ENCODE measurements at places on chromosomes 13 and 19.

- DNase-seq: no peak
Measured at GRCh38 chr13:107999751-108000150, 215.6 kb downstream of the LIG4 start.

- no peak for DNase-seq
Measured at GRCh38 chr19:18253130-18253529, 21.1 kb downstream of the IQCN start.

- DNase-seq: no peak
Measured at GRCh38 chr13:65889368-65889767, 1340.8 kb downstream of the PCDH9 start.

GRCh38 chr13:110337247-110337646 lies 30.2 kb downstream of the COL4A2 start:
- no peak for DNase-seq

GRCh38 chr19:10001899-10002298 lies 8.4 kb downstream of the COL5A3 start:
- DNase-seq: no peak

GRCh38 chr19:33622809-33623511 lies 1.2 kb downstream of the CHST8 start:
- no peak for DNase-seq

DNA sequence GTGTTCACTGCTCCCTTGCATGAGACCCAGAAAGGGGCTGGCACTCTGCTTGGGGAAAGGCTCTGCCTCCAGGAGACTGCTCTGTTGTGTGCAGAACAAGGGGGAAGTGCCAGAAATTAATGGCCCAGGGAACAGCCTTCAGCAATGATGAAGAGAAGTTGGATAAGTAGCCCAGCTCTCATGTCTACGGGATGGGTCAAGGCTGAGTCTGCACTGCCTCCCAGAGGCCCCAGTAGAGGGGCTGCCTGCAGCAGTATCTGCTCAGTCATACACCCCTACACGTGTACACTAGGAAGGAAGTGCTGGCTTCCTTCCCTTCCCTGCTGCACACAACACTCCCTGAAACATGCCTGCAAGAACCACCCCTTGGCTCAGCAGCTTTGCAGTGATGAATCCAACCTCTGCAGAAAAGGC lies 54.6 kb upstream of the URI1 start:
- DNase-seq: no peak

DNA sequence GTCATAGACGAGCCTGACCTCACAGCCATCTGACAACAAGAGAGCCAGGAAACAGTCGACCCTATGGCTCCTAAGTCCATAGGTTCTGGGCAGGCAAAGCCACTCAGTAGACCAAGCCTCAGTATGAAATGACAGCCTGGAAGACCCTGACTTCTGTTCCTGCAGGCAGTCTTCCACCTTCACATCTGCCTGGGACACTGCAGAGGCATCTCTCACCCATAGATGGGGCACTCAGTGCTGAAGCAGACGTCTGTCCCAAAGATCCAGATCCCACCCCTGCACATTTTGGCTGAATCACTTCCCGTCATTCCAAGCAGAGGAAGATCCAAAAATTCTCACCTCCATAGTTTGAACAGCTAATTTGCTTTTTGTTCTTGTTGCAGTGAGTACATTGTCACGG lies 139.3 kb upstream of the ZNF507 start:
- DNase-seq: no peak

- no peak for DNase-seq
Measured at GRCh38 chr19:52749780-52750179, 14.9 kb upstream of the ZNF611 start.

DNA sequence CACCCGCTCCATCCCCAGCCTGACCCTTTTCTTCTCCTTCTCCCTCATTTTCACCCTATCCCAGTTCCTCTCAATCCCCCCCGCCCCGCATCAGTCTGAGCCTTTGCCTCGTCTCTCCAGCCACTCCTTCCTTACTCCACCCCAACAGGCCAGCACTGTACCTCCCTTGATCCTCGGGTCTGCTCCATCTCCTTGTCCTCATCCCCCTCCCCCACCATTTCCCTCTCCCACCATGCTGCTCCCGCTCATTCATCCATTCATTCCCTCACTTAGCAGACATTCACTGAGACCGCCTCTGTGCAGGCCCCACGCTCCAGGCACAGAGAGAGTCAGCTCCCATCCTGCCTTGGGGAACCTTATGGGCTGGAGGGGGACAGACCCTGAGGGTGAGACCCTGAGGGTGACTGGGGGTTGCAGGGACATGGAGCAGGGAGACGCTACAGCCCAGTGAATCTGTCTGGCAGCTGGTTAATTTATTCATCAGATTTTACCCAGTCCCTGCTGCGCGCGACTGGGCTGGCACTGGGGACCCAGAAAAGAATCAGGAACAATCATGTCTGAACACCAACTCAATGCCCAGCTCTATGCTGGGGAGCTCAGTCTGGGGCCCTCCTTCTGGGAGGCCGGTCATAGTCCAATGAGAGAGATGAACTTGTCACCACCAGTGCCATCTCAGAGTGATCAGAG lies 881 bp downstream of the ARHGAP33 start:
- DNase-seq: no peak

GRCh38 chr13:101127741-101128353 lies 288.5 kb downstream of the NALCN start:
- no peak for DNase-seq

- no peak for DNase-seq
Measured at GRCh38 chr19:45515081-45515624, 7.9 kb downstream of the VASP start.

DNA sequence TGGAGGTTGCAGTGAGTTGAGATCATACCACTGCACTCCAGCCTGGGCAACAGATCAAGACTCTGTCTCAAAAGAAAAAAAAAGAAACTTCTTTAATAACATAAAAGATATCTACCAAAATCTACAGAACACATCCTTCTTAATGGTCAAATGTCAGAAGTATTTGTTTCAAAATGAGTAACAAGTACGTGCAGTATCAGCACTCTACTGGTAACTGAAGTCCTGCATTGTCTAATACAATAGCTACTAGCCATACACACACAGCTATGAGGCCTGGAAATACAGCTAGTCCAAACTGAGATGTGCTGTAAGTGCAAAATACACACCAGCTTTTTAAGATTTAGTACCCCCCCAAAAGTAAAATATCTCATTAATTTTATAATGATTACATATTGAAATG lies 88.1 kb downstream of the TSC22D1 start:
- no peak for DNase-seq

DNA sequence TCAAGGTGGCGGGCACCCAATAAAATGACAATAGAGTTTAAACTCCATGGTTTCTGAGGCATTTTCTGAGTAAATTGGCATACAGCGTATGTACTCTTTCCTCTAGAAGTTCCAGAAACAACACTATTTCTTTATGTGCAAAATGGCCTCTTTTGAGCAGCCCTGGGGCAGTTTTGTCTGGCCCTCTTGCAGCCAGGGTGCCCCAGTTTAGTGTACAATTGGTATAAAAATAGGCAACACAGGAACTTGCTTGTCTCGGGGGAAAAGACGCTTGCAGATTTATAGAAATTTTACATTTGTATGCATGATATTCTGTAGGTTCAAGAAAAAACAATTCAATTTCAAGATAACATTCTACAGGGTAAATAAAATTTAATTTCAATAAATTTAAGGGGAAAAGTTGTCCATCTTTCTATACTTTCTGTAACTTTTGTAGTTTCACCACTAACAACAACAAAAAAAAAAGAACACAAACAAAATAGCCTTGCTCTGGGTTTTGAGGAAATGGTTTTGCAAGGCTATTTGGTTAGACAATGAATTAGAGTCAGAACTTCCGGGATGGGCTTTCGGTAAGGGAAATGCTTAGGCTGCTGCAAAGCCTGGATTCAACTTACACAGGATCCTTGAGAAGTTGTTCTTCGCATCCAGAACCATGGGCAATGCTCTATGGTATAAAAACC lies 45.3 kb downstream of the LRCH1 start:
- DNase-seq: no peak

DNA sequence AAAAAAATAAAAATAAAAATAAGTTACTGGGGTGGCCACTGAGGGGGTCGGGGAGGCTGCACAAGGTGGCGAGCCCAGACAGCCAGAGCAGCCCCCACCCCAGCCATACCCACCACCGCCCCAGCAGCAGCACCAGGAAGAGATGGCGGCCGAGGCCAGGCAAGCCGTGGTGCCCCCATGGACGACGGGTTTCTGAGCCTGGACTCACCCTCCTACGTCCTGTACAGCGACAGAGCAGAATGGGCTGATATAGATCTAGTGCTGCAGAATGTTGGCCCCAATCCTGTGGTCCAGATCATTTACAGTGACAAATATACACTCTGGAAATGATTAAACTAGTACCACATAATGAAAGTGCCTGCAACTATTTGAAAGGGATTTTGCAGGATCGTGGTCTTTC lies 71.6 kb upstream of the ZDHHC20 start:
- no peak for DNase-seq

- DNase-seq: peak; percentile 48
Measured at GRCh38 chr19:37905946-37906868, at the start of gene WDR87. Gene WDR87, minus strand, starts transcription at chr19:37906594. Its CDS starts 8,355 bp downstream, at chr19:37898239.

DNA sequence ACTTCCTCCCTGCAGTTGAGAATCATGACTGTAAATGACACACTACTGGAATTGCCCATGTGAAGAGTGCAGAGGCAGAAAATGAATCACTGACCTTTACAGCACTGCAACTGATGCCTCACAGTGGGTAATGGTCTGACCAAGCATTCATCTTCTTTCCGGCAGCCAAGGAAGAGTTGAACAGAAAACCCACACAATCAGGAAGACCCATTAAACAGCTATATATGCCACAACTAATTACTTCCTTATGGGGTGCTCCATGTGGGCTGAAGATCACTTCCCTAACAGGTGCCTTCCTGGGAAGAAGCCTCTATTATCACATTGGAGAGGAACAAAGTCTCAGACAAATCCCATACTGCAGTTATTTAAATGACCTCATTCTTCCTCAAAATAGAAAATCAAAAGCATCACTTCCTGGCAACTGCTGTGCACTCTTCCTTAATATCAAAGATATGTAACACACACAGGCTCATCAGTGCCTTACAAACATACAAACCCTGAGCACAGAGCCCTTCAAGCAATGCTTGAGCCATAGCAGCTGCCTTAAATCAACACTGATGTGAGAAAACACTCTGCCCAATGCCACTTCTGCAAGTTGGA lies 45.8 kb downstream of the RUBCNL start:
- no peak for DNase-seq

DNA sequence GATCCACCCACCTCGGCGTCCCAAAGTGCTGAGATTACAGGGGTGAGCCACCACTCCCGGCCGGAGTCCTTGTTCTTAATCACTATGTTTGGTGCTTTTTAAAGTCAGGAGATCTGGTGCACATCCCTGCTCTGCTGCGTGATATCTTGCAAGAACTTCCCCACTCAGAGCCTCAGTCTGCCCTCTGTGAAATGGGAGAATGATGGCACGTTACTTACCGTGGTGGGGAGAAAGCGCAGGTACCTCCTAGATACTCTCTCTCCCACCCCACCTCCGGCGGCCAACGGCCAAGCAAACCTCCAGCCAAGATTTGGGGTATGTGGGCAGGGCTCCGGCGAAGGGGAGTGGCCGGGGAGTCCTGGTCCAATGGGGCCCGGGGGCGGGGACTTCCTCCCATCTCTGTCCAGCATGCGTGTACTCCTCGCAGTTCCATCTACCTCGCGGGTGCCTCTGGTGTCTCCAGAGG lies at the start of gene RYR1:
Gene RYR1 (plus strand): TSS at position 424 of the 466 bp plus-strand sequence. CDS start 139 bp downstream, outside the sequence.
- peak; percentile 74 for DNase-seq

- DNase-seq: no peak
Measured at GRCh38 chr19:18737337-18737953, 53.7 kb downstream of the COMP start.

GRCh38 chr13:40635315-40635995 lies 31.0 kb downstream of the FOXO1 start:
- DNase-seq: no peak

DNA sequence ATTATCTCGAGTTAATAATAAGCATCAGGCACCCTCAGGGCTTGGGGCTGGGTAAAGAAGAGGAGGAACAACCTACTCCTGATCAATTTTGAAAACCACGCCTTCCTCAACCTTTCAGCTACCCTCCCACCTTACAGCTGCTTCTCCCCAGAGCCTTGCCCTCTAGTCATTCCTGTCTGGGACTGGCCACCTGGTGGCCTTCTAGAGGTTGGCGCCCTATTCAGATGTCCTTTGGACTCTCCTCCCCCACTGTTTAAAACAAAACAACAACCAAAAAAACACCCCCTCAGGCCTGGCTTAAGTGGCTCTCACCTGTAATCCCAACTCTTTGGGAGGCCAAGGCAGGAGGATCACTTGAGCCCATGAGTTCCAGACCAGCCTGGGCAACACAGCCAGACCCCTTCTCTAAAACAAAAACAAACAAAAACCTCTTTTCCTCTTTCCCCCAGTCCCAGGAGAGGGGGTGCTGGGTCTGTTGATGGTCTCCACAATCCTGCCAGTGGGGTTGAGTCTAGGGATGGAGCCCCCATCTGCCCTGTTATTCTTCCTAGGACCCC lies 62.3 kb downstream of the CCDC70 start:
- DNase-seq: no peak

GRCh38 chr19:11887234-11887610 lies 360 bp upstream of the ZNF69 start:
- no peak for DNase-seq

DNA sequence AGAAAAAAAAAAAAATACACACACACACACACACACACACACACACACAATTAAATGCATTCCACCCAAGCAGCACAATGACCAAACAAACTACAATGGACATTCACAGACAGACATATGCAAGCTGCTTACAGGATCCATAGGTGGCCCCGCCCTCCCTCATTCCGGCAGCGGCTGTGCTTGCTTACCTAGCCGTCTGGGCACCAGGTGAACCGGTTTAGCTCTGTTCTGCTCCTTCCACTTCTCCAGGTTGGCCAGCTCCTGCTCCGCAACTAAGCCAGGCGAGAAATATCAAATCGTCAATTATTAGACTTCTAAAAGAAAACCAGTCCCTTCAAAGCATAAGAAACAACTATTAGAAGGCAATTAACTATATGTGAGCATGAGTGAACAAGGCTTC lies 23.1 kb downstream of the EPSTI1 start:
- no peak for DNase-seq

DNA sequence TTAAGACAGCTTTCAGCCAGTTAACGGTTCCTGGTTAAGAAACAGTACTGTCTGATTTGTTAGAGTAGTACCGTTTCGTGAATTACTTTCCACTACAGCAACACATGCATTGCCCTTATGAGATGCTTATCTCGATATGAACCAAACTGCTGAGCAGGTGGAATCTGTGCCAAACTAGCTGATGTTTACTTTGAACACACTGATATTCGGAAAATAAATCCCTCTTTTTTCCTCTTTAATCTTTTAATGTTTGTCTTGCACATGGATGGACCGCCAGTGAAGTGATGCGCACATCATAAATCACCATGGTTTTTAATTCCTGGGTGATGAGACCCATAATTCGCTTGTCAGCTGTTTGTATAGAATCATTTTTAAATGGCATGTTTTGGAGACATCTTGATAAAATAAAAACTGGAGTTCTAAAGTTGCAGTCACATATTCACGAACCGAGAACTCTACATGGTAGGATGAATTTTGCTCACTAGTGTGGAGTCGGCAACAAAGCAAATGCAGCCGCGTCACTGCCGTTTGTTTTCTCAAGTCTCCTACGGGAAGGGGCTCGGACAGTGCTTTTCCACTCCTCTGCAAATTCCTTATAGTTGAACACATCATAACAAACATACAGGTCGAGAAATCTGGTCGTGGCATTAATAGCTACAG lies 1.1 kb downstream of the GJA3 start:
- no peak for DNase-seq

All from GM12892 (cell line).